Stimulated activated CD4-positive, alpha-beta T cell treated with anti-CD3 and anti-CD28 coated beads, Interleukin-4, amount 100 ng/mL, for 24 hours (primary cell): ENCODE measurements at places on chromosomes 6 and 20.

GRCh38 chr6:45419571-45420082, 41.9 kb upstream of the SUPT3H start:
- DNase-seq = peak; percentile 74

DNA sequence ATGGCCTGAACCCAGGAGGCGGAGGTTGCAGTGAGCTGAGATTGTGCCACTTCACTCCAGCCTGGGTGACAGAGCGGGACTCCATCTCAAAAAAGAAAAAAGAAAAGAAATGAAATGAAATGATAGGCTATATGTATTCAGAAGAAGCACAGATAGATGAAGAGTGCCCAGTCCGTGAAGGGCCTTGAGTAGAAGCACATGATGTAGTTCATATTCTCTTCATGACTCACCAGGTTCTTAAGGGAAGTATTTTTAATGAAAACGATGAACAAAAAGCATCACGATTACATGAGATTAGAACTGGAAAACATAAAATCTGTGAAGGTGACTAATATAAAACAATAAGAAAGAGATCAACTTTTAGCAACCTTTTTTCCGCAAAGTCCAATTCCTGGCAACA, 29.8 kb downstream of the TPD52L1 start:
- DNase-seq = no peak

DNA sequence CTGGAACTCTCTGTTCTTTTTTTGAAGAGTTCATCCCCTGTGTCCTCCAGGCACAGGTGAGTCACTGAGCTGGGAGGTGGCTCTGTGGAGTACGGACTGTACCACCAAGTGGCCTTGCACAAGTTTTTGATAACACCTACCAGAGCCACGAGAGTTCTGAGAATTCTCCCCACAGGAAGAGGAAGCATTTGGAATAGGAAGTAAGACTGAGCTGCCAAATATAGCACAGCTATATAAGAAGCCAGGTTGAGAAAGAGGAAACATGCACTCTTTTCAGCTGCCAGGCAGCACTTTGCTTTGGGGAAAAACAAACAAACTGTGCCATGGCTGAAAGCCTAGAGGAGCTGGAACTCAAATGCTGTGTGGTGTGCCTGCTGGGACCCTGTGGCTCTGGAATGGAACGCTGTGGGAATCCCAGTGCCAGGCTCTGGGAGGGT, 70.8 kb upstream of the RIPOR2 start:
- DNase-seq = no peak

GRCh38 chr6:159815410-159815809, 15.3 kb downstream of the PNLDC1 start:
- no peak for DNase-seq

- no peak for DNase-seq
Observed at GRCh38 chr20:25196786-25197120, 1.2 kb downstream of the ENTPD6 start.

DNA sequence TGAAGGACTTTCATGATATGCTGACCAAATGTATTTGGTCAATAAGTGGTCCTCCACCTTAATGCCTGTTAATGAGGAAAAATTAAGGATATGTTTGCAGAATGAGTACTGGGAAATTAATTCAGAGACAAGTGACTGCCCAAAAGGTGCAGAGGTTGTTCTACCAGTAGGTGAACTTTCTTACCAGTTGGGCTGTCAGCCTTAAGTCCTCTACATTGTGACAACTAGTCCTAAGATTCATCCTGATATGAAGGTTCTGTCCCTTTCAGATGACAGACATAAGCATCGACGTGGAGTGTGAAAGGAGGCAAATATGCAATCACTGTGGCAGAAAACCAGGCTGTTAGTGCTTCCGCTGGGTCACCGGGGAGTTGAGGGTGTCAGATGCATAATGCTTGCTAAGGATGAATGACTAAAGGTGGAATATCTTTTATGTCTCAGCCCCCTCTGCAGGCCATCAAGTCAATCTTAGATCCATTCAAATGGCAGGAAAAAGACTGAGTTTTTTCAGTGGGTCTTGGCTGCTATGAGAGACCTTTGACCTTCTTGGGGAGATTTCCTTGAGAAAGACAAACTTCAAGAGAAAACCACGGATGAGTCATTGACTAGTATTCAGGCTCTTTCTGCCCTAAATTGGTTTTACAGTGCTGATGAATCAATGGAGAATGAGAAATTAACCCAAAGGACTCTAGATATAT, 226.0 kb downstream of the TPBG start:
- no peak for DNase-seq

DNA sequence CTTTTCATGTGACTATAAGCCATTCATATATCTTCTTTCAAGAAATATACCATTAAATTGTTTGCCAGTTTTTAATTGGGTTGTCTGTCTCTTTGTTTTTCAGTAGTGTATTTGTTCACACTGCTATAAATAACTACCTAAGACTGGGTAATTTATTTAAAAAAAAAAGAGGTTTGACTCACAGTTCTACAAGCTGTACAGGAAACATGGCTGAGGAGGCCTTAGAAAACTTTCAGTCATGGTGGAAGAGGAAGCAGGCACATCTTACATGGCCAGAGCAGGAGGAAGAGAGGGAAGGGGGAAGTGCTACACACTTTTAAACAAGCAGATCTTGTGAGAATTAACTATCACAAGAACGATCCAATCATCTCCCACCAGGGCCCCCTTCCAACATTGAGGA, 255.3 kb downstream of the EPM2A start:
- no peak for DNase-seq

GRCh38 chr20:16123623-16124022, 449.6 kb downstream of the KIF16B start:
- no peak for DNase-seq

DNA sequence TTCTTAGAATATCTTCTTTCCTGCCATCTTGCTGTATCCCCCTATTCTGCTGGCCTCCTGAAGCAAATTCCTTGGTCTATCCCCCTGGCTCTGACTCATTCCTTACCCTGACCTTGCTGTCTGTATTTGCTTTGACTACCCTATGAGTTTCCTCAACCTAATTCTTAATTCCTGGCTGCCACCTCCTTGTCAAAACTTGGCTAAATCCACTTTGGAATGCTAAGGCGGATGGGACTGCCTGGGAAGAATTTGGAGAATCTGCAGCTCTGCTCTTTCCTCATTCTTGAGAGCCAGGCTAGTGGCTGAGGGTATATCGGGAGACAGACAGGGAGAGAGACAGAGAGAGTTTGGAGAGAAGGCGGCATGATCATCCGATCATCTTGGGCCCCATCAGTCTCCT, 24.4 kb downstream of the CAP2 start:
- DNase-seq = no peak

DNA sequence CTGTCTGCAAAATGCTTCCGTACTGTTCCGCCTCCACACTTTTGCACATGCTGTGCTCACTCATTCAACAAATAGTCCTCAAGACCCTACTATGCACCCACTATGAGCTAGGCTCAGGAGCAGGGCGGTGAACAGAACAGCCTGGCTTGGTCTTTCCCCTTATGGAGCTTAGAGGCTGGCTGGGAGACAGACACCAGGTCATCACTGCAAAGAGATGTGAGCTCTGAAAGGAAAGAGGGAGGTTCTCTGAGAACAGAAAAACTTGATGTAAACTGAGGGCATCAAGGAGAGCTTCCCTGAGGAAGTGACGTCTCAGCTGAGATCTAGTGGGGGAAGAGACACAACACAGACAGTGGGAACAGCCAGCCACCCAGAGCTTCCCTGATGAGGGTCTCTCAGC, 31.0 kb upstream of the TGM2 start:
- DNase-seq = no peak

DNA sequence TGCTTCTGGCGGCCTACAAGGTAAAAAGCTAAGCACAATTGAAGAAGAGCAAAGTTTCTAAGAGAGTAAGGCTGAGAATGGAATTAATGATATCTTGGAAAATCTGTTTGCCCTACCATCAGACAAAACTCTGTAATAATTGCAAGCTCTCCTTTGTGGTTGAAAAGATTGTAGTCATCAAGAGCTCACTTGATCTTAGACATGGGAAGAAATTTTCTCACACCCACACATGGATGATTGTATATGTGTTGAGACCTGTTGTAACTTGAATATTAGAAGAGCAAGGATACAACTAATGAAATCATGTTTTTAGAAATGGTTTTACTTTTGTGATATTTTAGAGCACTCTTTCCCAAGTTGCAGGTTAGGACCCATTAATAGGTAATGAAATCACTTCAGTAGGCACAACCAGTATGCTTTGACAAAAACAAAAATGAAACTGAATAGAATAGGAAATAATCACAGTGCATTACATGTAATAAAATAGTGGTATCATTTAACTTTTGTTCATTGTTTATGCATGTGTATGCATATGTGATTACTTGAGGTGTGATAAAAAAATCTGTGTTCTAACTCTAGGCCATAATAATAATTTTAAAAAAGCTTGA, 14.0 kb downstream of the DCBLD1 start:
- DNase-seq = no peak
